Tibial nerve (tissue), 4 donors: ENCODE measurements at places on chromosomes 5 and 9.
A peak's percentile ranks its signal among the peaks of the same experiment; 100 is the strongest.

DNA sequence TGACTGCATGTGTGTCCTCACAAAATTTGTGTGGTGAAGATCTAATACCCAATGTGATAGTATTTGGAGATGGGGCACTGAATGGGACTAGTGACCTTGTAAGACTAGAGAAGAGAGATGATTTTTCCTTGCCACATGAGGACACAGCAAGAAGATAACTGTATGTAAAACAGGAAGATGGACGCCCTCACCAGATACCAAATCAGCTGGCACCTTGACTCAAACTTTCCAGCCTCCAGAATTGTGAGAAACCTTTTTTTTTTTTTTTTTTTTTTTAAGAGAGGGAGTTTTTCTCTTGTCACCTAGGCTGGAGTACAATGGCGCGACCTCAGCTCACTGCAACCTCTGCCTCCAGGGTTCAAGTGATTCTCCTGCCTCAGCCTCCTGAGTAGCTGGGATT, 40.3 kb downstream of the UBTD2 start:
- no peaks in the 10 kb centered on the region for H3K4me1 ChIP-seq
- no peak overlapping the region for H3K4me3 ChIP-seq
- DNase-seq = no peak
- peaks cover 2% of the 10 kb centered on the region for H3K36me3 ChIP-seq

- H3K4me1 ChIP-seq = peaks cover 20% of the 10 kb centered on the region
- no peak overlapping the region for H3K4me3 ChIP-seq
Measured at GRCh38 chr5:159034083-159034824, 65.5 kb downstream of the EBF1 start.

- H3K4me1 ChIP-seq = no peaks in the 10 kb centered on the region
- no peaks in the 10 kb centered on the region for H3K36me3 ChIP-seq
- no peak overlapping the region for H3K4me3 ChIP-seq
- no peak for DNase-seq
- no peak overlapping the region for H3K27ac ChIP-seq
Measured at GRCh38 chr9:84241817-84242373, 98.7 kb downstream of the SLC28A3 start.

GRCh38 chr5:173823721-173824567, 64.2 kb upstream of the CPEB4 start:
- no peak for DNase-seq
- H3K27me3 ChIP-seq = no peaks in the 10 kb centered on the region
- H3K4me3 ChIP-seq = no peak overlapping the region
- no peaks in the 10 kb centered on the region for H3K36me3 ChIP-seq
- H3K27ac ChIP-seq = no peak overlapping the region

DNA sequence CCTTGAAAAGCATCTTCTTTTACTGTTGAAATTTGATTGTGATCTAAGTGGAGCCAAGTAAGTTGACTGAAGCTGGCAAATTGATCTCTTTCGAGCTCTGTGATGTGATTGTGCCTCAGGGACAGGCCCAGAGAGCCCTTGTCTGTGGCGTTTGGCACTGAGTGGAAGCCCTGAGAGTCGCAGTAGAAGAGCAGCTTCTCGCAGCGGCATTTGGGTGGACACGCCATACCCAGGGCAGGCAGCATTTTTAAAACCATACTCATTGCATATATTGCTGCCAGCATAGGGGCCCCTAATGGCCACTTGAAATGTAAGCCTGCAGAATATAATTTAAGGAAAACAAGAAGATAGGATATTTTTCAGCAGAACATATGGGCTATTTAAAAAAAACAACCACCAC, 894 bp downstream of the LRRTM2 start:
- no peaks in the 10 kb centered on the region for H3K27me3 ChIP-seq
- H3K4me3 ChIP-seq = peak overlapping the region; percentile 16
- no peak for DNase-seq
- H3K27ac ChIP-seq = peak overlapping the region; percentile 54

- no peak for DNase-seq
- peaks cover 14% of the 10 kb centered on the region for H3K4me1 ChIP-seq
- no peaks in the 10 kb centered on the region for H3K36me3 ChIP-seq
- H3K4me3 ChIP-seq = no peak overlapping the region
- no peak overlapping the region for H3K27ac ChIP-seq
Measured at GRCh38 chr5:140607031-140607430, 25.9 kb downstream of the CD14 start.

DNA sequence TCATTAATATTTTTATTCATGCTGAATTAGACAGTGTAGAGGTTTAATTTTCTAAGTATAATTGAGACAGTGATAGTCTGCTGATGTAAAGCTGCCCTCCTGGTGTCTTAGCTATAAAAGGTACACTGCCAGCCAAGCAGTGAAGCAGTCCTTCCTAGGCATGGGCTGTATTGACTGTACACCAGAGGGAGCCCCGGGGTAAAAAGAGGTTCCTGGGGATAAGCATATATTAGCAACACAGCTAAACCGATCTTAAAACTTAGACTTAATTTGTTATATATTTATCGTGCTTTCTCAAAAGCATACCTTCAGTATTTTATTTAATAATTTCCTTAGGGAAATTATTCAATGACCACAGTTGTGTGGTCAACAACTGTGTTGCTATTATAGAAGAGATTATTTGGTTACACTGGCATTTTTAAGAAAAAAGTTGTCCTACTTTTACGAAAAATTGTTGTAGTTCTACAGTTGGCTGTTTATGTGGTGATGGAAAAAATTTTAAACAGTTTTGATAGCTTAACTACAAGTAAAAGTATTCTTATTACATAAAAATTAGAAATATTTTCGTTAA, 68.8 kb downstream of the ELL2 start:
- H3K36me3 ChIP-seq = no peaks in the 10 kb centered on the region
- no peak for DNase-seq
- H3K27me3 ChIP-seq = no peaks in the 10 kb centered on the region
- no peak overlapping the region for H3K4me3 ChIP-seq
- H3K4me1 ChIP-seq = peaks cover 14% of the 10 kb centered on the region

GRCh38 chr5:8350644-8351339, 481.8 kb downstream of the MTRR start:
- no peak for DNase-seq
- no peak overlapping the region for H3K27ac ChIP-seq
- no peaks in the 10 kb centered on the region for H3K36me3 ChIP-seq
- H3K27me3 ChIP-seq = no peaks in the 10 kb centered on the region
- H3K4me3 ChIP-seq = no peak overlapping the region

GRCh38 chr5:160297776-160298175, 14.6 kb downstream of the CCNJL start:
- no peaks in the 10 kb centered on the region for H3K36me3 ChIP-seq
- no peaks in the 10 kb centered on the region for H3K4me1 ChIP-seq
- H3K4me3 ChIP-seq = no peak overlapping the region
- DNase-seq = no peak
- H3K27ac ChIP-seq = no peak overlapping the region
- no peaks in the 10 kb centered on the region for H3K27me3 ChIP-seq

DNA sequence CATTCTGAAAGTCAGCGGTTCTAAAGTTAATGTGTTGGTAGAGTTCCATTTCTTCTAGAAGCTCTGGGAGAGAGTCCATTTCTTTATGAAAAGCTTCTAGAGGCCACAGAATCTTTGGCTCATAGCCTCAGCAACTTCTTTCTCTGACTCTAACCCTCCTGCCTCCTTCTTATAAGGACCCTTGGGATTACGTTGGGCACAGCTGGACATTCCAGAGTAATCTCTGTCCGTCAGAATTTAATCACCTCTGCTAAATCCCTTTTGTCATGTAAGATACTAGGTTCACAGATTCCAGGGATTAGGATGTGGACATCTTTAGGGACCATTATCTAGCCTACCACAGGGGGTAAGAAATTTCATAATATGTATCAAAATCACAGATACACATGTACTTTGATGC, 22.6 kb upstream of the ANKDD1B start:
- H3K27me3 ChIP-seq = no peaks in the 10 kb centered on the region
- no peak overlapping the region for H3K27ac ChIP-seq
- H3K4me3 ChIP-seq = no peak overlapping the region
- DNase-seq = no peak

GRCh38 chr5:67246108-67246507, 49.5 kb upstream of the CD180 start:
- peak overlapping the region; percentile 62 for H3K27ac ChIP-seq
- peaks cover 18% of the 10 kb centered on the region for H3K4me1 ChIP-seq
- DNase-seq = peak; percentile 76

DNA sequence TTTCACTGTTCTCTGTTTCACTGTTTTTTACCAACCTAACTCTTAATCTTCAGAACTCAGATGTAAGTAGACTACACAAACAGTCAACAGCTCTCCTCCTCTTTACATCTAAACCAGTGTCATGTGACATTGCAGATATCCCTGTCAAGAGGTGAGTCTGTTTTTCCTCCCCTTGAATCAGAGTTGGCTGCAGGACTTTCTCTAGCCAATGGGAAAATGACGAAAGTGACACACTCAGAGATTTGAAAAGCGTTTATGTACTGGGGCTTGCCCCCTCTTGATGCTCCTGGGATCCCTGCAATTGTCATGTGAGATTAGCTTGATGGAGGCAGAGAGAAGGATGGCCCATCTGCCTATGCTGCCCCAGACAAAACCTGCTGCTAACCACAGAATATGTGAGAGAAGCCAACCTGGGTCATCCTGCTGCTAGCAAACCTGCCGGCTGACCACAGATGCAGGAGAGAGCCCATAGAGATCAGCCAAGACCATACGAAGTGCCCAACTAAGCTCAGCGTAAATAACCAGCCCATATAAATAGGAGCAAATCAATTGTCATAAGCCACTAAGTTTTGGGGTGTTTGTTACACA, 111.1 kb downstream of the ASTN2 start:
- no peak for DNase-seq
- no peak overlapping the region for H3K4me3 ChIP-seq
- H3K36me3 ChIP-seq = no peaks in the 10 kb centered on the region
- H3K4me1 ChIP-seq = no peaks in the 10 kb centered on the region

GRCh38 chr5:96893342-96893741, 17.0 kb downstream of the ERAP2 start:
- DNase-seq = no peak
- H3K4me1 ChIP-seq = no peaks in the 10 kb centered on the region
- H3K36me3 ChIP-seq = peaks cover 38% of the 10 kb centered on the region
- H3K27me3 ChIP-seq = no peaks in the 10 kb centered on the region

GRCh38 chr9:136309101-136309801, 5.4 kb upstream of the CCDC187 start:
- H3K4me3 ChIP-seq = no peak overlapping the region
- no peaks in the 10 kb centered on the region for H3K4me1 ChIP-seq
- H3K36me3 ChIP-seq = no peaks in the 10 kb centered on the region

DNA sequence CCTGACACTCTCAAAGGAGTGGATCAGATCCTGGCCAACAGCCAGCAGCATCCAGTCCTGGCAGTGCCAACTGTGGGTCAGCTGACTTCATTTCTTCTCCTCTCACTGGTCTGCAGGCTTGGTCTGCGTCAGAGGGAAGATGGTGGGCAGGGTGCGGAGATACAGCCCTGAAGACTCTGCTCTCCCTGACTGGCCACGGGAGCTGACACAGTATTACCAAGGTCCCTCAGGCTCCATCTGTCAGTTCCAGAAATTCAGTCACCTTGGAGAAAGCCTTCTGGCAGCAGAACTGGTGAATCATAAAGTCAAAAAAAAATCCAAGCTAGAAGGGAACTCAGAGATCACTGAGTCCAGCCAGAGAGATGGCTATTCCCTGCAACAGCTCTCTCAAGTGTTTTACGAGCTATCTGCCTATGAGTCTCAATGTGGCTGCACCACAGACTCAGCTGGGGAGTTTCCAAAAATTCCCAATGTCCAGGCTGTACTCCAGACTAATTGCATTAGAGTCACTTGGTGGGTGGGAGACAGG, 27.9 kb downstream of the C1QTNF2 start:
- H3K27ac ChIP-seq = no peak overlapping the region
- no peaks in the 10 kb centered on the region for H3K27me3 ChIP-seq
- no peaks in the 10 kb centered on the region for H3K36me3 ChIP-seq
- no peaks in the 10 kb centered on the region for H3K4me1 ChIP-seq

- no peak overlapping the region for H3K4me3 ChIP-seq
- H3K27ac ChIP-seq = no peak overlapping the region
- H3K36me3 ChIP-seq = no peaks in the 10 kb centered on the region
- no peak for DNase-seq
Measured at GRCh38 chr9:5274770-5275169, 29.7 kb downstream of the RLN2 start.

GRCh38 chr9:21813575-21814473, 11.4 kb downstream of the MTAP start:
- no peaks in the 10 kb centered on the region for H3K27me3 ChIP-seq
- no peak overlapping the region for H3K4me3 ChIP-seq
- H3K27ac ChIP-seq = peak overlapping the region; percentile 5
- peaks cover 43% of the 10 kb centered on the region for H3K4me1 ChIP-seq
- H3K36me3 ChIP-seq = no peaks in the 10 kb centered on the region
- DNase-seq = no peak

GRCh38 chr5:110634475-110634874, 92.0 kb downstream of the TMEM232 start:
- H3K4me3 ChIP-seq = no peak overlapping the region
- H3K36me3 ChIP-seq = peaks cover 5% of the 10 kb centered on the region
- no peaks in the 10 kb centered on the region for H3K4me1 ChIP-seq

- no peak overlapping the region for H3K27ac ChIP-seq
- H3K27me3 ChIP-seq = no peaks in the 10 kb centered on the region
- no peak overlapping the region for H3K4me3 ChIP-seq
- no peaks in the 10 kb centered on the region for H3K36me3 ChIP-seq
Measured at GRCh38 chr5:143472576-143472975, 69.1 kb upstream of the NR3C1 start.

- H3K36me3 ChIP-seq = no peaks in the 10 kb centered on the region
- H3K4me1 ChIP-seq = no peaks in the 10 kb centered on the region
- no peak overlapping the region for H3K4me3 ChIP-seq
- no peak overlapping the region for H3K27ac ChIP-seq
Measured at GRCh38 chr5:175290379-175290778, 153.6 kb downstream of the DRD1 start.

DNA sequence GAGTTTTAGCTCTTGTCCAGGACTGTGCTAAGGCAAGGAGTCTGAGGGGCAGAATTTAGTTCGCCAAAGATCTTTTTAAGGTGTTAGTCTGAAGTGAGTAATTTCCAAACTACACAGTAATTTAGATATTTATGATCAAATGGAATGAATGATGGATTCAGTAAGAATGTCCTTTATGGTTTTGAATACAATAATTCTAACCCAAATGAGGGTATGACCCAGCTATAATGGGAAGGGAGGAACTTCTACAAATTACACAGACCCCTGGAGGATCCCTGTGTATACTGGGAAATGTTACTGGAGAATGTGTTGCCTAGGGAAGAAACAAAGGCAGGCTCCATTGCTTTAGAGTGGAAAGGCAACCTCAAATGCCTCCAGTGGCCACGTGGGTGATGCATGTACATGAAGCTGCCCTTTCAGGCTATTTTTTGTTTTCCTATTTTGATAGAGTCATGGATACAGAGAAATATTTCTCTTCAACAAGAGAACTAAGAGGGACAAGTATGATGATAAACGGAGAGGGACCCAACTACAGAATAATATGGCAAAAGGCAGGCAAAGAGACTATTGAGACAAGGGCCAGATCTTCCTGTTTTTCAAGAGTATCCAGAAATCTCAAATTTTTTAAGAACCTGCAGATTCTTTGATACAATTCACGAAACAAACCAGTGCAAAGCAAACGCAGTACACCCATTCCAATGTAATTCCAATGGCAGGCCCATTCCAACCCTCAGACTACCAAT, 25.4 kb downstream of the SLC1A3 start:
- H3K27ac ChIP-seq = no peak overlapping the region
- H3K36me3 ChIP-seq = no peaks in the 10 kb centered on the region
- no peaks in the 10 kb centered on the region for H3K27me3 ChIP-seq
- no peak overlapping the region for H3K4me3 ChIP-seq
